BE2C (cell line): ENCODE measurements at places on chromosomes 3 and 15.

GRCh38 chr3:151880416-151880690 is 6.9 kb downstream of the SUCNR1 start:
- DNase-seq = no peak

- peak; percentile 40 for DNase-seq
Measured at GRCh38 chr3:10263646-10264363, 15.5 kb downstream of the TATDN2 start.

DNA sequence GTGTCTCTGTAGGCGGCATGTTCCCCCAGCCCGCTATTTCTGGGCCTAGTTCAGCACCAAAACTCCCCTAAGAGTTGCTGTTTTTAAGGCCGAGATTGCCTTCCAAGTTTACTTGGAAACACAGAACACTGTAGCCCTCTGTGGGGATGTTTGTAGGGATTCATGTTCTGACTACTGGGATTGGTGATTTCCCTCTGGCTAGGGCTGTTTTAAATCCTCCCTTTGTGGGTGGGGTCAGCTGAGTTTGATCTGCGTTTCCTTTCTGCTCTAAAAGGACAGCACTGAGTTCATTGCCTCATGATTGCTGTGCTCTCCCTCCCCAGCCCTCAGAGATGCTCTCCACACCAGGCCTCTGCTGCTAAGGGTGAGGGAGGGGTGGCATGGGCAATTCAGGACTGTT is 640.6 kb upstream of the DPPA4 start:
- no peak for DNase-seq

GRCh38 chr3:113136544-113136943 is 74.8 kb upstream of the BOC start:
- no peak for DNase-seq

DNA sequence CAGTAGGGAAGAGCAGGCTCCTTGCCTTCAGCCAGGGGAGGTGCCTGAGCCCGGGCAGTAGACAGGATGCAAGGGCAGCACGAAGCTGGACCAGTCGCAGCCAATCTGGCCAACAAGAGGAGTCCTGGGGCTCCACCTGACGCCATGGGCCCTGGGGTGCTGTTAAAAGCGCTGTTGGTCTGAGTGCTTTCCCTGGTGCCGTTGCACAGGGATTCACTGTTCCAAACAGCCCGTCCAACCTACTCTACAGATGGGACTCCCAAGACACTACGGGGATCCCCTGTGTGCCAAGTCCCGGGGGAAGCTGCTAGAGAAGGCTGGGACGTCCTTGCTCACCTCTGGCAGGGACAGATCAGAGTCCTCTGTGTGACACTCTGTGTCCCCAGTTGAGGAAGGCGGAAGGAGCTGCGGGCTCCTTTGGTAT is 632 bp downstream of the CTSH start:
- no peak for DNase-seq

DNA sequence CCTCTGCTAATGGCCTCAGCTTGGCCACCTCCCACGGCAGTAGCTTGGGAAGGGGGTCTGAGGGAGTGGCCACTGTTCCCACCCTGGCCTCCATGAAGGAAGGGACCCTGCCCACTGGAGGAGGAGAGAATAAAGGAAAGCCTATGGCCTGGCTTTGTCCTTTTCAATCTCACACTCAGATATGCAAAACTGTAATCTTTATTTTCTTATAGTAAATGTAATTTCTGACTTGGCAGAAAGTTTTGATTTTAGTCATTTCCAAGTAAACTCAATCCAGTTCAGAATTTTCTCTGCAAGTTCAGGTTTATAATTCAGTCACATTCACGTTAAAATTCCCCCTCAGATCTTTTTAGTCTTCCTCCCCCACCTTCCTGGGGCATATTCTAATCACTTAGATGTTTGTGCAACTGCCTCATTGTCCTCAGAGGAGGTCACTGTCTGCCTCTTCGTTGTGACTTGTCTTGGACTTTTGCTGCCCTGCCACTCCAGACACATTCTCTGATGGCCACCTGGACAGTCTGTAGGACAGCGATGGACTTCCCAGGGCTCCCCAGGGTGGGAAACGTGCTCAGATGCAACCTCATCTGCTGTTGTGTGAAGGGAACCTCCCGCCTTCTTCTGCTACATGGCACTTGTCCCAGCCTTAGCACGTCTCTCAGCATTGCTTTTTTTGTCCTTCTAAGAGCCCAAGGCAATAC is 222.8 kb upstream of the TBL1XR1 start:
- DNase-seq = no peak

GRCh38 chr3:186743666-186744065 is 26.5 kb downstream of the KNG1 start:
- DNase-seq = no peak

DNA sequence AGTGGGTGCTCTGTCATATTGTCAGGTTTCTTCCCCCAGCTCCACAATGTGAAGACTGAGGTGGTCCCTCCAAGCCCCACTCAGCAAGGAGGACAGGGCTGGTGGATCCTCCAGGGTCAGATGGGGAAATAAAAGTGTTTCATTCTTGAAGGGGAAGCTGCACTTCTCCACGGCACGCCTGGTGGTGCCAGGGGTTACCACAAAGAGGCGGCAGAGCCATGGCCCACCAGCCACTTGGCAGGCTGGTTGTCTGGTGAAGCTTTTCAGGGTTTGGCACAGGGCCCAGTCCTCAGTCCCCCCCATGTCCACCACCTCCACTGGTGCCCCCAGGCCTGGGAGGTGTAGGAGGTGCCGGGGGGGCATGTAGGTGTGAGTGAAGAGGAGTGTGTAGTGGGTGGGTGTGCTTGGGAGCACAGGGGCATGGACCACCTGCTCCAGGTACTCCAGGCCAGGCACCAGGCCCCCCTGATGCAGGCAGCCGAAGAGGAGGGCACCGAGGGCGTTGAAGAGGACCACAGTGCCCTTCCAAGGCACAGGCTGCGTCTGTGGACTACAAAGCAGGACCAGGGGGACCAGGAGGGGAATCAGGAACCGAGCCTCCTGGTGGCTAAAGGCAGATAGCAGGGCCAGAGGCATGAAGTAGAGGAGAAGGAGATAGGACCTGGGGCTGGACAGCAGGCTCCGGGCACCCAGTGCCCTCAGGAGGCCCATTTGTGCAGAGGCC is 5.0 kb upstream of the NCBP2 start:
- DNase-seq = no peak

DNA sequence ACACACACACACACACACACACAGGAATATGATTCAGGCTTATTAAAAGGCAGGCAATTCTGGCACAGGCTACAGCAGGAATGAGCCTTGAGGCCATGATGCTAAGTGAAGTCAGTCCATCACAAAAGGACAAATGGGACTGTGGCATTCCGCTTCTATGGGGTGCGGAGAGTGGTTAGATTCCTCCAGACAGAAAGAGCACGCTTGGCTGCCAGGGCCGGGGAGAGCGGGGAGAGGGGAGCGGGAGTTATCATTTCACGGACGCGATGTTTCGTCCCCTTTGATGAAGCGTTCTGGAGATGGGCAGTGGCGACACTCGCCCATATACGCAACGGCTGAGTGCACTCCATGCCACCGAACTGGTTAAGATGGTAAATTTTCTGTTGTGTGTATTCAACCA is 58.5 kb upstream of the FAM174B start:
- DNase-seq = peak; percentile 48

DNA sequence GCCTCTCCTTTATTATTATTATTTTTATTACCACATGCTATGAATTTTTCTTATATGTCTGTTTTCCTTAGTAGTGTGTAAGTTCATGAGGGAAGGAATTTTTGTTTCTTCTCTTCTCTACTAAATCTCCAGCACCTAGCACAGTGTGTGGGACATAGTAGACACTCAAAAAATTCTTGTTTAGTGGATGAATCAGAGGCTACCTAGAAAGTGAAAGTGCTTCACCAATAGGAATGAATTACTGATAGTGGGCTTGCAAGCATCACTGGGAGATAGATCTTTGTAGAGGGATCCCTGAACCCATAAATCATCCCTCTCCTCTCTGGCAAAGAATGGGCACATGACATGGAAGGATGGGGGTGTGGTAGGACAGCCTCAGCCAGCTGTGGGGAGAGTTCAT is 8.5 kb downstream of the SPTBN5 start:
- no peak for DNase-seq

- DNase-seq = no peak
Measured at GRCh38 chr15:50790778-50791453, 25.4 kb upstream of the SPPL2A start.

DNA sequence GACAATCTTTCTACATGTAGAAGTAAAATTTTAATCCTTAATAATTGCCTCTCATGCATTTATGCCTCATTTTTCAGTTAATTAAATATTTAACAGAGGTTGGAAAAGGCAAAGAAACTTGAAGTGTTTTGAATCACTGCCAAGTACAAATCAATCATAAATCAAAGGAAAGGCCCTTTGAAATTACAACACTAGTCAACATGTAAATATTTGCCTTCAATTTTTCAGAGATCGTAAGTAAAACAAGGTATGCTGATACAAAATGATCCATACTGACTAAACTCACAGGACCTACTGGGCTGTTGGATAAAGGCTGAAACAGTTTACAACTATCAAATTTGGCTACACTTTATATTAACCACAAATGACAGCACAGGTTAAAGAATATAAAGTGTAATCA is 33.9 kb downstream of the ZBBX start:
- no peak for DNase-seq

GRCh38 chr3:73448761-73449301 is 175.9 kb downstream of the PDZRN3 start:
- no peak for DNase-seq
